ENCODE measurements at places on chromosomes 12 and 14.

- no peak for DNase-seq
Measured at GRCh38 chr14:50006141-50006540, 110.2 kb downstream of the VCPKMT start.

DNA sequence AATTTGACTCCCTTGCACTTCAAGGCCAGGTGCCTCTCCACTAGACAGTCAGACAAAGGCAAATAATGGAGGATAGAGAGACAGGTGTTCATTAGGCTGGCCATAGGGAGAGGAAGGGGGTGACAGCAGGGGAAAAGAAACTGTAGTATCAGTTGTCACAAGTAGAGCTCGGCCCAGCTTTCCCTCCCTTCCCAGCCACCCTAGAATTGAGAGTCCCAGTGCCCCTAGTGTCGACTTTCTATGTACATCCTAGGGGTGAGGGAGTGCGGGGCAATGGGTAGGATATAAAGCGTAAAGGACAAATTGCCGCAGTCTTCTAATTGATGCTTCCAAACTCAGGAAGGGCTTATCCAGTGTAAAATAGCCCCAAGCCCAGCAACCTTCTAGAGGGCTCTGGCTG lies 39.0 kb downstream of the BAZ2A start:
- DNase-seq = no peak

DNA sequence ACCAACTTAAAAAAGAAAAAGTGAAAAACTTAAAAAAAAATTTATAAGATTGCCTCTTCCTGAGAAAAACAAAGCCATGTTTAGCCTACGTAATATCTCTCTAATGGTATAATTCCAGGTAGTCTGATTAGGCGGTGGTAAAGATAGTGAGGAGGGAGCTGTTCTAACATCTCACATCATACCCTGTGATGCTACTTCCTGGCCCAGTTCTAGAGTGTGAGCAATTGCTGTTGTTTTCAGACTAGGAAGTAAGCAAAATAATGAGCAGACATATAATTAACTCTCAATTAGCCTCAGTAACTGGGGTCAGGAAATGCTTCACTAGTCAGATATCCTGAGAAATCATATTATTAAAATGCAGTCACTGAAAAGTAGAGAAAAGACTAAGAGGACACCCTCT lies 113.9 kb downstream of the PHLDA1 start:
- no peak for DNase-seq

DNA sequence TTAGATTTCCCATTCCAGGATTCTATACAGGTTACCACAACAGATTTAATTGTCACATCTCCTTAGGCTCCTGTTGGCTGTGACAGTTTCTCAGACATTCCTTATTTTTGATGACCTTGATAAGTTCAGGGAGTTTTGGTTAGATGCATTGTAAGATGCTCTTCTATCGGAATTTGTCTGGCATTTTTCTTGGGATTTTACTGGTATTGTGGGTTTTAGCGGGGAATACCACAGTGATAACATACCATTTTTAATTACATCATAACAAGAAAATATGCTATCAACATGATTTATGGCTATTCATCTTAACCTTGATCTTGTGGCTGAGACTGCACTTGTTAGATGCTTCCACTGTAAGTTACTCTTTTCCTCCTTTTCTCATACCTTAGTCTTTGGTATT lies 217.5 kb upstream of the PPFIA2 start:
- no peak for DNase-seq

DNA sequence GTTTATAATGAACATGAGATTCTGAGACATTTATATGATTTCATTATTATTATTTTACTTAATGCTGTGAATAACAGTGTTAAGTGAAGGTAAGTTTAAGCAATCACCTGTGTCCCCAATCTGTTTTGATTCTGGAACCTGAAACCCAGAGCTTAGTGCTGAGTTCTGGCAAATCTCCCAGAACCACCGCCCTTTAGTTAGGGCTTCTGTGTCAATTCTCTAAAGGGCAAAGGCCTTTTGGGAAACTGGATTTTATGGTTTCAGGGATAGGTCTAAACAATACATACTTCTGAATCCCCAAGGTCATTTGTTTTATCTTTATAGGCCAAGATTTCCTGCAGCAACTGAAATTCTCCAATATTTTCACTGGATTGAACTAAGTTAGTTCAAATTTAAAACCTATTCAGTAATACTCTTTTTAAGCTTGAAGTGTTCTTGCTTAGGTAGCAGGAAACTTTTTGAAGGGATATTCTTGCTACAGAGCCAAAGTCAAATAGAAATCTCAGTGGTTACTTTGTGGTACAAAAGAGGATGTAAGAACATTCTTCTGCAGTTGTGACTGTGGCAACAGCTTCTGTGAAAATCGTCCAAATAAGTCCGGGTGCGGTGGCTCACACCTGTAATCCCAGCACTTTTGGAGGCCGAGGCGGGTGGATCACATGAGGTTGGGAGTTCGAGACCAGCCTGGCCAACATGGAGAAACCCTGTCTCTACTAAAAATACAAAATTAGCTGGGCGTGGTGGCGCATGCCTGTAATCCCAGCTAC lies 10.0 kb upstream of the PKP2 start:
- DNase-seq = no peak

- no peak for DNase-seq
Measured at GRCh38 chr12:107027636-107028053, 40.7 kb upstream of the MTERF2 start.

DNA sequence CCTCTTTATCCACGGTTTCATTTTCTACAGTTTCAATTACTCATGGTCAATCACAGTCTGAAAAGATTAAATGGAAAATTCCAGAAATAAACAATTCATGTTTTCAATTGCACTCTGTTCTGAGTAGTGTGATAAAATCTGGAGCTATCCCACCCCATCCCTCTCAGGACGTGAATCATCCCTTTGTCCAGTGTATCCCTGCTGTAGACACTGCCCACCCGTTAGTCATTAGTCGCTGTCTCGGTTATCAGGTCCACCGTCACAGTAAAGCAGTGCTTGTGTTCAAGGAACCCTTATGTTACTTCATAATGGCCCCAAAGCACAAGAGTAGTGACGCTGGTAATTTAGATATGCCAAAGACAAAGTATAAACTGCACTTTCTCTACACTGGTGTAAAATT lies 141.0 kb upstream of the LMNTD1 start:
- DNase-seq = peak; percentile 62

- no peak for DNase-seq
Measured at GRCh38 chr14:75023108-75023507, 20.4 kb downstream of the EIF2B2 start.

DNA sequence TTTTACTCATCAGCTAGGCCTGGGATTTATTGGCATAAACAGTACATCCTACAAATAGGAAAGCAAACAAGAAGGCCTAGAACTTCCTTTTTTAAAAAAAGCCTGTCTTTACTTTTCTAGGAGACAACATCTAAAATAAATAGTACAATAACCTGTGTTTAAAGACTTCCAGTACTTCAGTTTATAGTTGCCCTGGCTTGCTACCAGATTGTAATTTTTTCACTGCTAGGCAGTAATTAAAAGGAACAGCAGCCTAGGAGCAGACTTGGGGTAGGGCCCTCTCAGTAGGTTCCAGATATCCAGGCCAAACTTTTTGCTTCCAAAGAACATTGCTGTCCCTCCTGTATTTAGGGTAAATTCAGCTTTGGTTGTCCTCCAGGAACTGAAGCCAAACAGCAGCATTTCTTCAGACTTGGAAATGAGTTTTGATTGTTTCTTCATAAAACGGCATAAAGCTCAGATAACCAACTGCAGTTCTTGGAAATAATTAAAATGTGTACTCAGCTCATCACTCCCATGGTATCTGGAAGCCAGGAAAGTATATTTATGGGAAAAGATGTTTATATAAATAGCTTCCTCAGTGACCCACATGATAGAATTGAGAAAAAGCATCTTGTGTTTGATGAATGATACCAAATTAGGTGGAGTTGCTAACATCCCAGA lies 61.7 kb downstream of the PPP1R36 start:
- no peak for DNase-seq

GRCh38 chr14:75879031-75879430 lies 102.8 kb downstream of the TGFB3 start:
- DNase-seq = no peak

GRCh38 chr12:16608946-16609539 lies 3.1 kb upstream of the LMO3 start:
- DNase-seq = no peak

DNA sequence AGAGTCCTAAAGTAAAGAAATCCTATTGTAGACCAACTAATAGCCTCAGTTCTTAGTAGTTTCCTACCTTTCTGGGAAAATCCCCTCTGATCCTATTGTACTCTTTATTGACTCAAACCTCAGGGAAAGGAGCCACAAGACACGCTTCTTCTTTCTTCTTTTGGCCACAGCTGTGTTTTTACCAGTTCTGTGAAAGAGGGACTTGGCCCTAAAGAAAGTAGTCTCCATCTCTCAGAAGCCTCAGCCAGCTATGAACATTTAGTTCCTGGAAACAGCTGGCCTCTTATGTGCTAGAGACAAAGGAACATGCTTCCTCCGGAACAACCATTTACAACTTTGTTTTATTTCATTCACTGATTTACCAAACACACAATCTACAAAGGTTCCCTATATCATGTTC lies 66.1 kb upstream of the ARID2 start:
- DNase-seq = no peak

GRCh38 chr12:131923260-131923659 lies 5.8 kb upstream of the PUS1 start:
- peak; percentile 8 for DNase-seq

DNA sequence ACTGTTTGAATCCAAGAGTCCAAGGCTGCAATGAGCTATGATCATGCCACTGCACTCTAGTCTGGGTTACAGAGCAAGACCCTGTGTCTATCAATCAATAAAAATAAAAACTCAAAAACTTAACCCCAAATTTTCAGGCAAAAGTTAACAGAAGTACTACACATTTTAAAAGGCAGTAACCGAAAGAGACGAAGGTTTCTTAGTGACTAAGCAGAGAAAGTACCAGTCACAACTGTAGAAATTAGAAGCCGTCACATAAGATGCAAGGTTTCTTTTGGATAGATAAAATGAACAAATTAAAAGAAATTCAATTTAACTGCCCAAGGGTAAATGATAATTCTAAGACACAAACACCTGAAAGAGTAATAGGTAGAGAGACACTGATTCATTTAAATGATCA lies 103.5 kb downstream of the MED13L start:
- no peak for DNase-seq

- no peak for DNase-seq
Measured at GRCh38 chr12:87233671-87234070, 795.5 kb downstream of the C12orf50 start.

DNA sequence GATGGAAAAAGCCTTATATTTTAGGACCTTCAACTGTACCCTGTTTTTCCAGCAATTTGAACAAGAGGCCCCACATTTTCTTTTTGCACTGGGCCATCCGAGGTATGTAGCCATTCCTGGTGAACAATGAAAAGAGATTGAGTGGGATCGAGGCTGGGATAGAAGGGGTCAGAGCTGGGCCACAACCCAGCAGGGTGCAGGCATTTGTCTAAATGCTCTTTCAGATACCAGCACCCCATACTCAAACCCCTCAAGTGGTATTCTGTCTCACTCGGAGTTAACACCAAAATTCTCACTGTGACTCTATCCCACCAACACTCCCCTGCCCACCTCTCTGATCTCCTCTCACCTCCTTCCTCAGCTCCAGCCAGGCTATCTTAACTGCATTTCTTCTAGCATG lies 26.8 kb downstream of the DUSP6 start:
- no peak for DNase-seq

DNA sequence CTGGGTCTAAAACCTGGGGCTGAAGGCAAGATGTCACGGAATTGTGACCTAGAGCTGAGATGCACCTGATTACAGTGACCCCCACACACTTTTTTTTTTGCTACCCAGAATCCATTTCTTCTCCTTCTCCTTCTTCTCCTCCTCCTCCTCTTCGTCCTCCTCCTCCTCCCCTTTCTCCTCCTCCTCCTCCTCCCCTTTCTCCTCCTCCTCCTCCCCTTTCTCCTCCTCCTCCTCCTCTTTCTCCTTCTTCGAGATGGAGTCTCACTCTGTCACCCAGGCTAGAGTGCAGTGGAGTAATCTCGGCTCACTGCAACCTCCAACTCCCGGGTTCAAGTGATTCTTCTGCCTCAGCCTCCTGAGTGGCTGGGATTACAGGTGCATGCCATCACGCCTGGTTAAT lies 19.4 kb upstream of the FLVCR2 start:
- DNase-seq = no peak

DNA sequence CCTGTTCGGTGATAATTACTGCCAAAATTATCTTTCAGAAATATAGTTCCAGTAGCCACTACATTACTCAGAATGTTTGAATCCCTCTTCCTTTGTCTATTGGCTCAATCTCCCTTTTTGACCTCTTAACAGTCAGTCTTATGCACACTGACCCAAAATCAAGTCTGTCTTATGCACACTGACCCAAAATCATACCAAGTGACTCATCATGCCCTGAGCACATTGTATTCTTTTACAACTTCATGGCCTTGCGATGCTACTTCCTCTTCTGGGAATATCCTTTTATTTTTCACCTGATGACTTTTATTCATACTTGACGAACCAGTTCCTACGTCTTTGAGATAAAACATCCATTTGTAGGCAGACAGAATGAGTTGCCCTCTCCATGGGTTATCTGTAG lies 182.3 kb downstream of the NPAS3 start:
- no peak for DNase-seq

GRCh38 chr14:27528328-27528727 lies 930.5 kb upstream of the NOVA1 start:
- no peak for DNase-seq

- DNase-seq = no peak
Measured at GRCh38 chr12:97387844-97388243, 74.8 kb upstream of the RMST start.

- DNase-seq = no peak
Measured at GRCh38 chr12:91551927-91552326, 369.3 kb upstream of the DCN start.

GRCh38 chr12:90299121-90299520 lies 590.5 kb upstream of the ATP2B1 start:
- DNase-seq = no peak

GRCh38 chr12:56119361-56119796 lies 1.3 kb downstream of the ZC3H10 start:
- peak; percentile 84 for DNase-seq

DNA sequence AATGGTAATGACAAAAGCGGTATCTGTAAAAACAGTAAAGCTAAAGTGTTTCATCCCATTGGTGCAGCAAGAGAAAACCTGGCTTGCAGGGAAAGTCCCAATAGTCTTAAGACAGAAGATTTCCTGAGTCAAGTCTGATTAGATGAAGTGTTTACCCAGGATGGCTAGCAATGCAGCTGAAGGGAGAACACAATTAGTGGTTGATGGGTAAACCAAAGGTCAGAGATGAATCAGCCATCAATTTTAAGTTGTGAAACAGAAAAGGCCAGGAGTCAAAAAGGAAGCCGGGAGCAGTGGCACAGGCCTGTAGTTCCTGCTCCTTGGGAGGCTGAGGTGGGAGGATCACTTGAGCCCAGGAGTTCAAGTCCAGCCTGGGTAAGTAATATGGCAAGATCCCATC lies 52.6 kb downstream of the SEC23A start:
- DNase-seq = no peak

DNA sequence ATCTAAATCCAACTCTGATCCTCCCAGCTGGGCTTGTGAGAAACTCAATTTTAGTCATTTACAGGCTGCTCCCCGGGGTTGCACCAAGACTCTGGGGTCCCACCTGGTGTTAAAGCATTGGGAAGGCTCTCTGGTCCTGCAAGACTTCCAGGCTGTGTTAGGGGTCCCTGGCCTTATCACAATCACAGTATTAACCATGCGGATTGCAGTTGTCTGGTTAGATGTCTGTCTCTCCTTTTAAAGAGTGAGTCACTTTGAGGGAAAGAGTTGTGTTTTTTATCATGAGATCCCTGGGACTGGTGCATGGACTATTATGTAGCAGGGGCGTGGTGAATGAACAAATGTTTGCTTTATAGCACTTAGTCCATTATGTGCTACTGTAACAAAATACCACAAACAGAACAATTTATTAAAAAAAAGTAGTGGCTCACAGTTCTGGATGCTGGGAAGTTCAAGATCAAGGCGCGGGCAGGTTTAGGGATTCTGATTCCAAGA lies 531.4 kb downstream of the FUT8 start:
- no peak for DNase-seq

All from BE2C (cell line).